ENCODE measurements at places on chromosomes 6 and 20.

GRCh38 chr20:11850901-11851300, 66.8 kb upstream of the BTBD3 start:
- peak; percentile 87 for DNase-seq

GRCh38 chr6:170284126-170284773, 6.6 kb downstream of the DLL1 start:
- no peak for DNase-seq

- no peak for DNase-seq
These were observed 26.4 kb upstream of the MROH8 start for GRCh38 chr20:37205794-37206193.

DNA sequence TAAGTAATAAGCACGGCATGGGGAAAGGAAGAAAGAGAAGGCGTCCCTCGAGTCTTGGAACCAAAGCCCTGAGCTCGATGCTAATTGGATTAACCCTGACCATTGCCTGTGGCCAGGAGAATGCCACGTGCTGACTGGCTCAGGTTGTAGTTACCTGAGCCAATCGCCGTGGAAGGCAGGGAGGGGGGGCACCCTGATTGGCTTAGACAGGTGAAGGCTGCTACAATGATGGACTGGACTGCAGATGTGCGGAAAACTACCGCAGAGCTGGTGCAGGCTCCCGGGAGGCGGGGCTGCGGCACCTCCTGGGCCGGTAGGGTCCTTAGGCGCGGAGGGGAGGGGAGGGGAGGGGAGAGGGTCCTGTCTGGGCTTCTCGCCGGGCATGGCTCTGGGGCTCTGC, 121.3 kb downstream of the TFAP2C start:
- DNase-seq = no peak

DNA sequence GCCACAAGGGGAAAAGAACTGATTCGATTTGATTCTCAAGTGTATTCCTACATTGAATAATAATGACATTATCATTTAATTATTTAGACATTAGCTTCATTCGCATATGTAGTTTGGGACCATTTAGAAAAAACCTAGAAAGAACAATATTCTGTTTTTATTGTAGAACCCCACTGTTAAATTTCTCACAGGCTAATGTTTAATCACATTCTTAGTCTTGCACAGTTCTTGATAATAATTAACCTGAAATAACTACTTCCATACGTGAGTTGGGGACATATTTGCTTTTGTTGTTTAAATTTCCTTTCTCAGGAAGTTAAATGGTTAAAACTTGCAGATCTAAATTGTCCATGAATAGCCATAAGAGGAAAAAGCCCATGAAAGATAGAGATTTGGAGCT, 275.2 kb downstream of the TFAP2B start:
- DNase-seq = no peak

- no peak for DNase-seq
These were observed 26.8 kb downstream of the JAG1 start for GRCh38 chr20:10646886-10647420.

DNA sequence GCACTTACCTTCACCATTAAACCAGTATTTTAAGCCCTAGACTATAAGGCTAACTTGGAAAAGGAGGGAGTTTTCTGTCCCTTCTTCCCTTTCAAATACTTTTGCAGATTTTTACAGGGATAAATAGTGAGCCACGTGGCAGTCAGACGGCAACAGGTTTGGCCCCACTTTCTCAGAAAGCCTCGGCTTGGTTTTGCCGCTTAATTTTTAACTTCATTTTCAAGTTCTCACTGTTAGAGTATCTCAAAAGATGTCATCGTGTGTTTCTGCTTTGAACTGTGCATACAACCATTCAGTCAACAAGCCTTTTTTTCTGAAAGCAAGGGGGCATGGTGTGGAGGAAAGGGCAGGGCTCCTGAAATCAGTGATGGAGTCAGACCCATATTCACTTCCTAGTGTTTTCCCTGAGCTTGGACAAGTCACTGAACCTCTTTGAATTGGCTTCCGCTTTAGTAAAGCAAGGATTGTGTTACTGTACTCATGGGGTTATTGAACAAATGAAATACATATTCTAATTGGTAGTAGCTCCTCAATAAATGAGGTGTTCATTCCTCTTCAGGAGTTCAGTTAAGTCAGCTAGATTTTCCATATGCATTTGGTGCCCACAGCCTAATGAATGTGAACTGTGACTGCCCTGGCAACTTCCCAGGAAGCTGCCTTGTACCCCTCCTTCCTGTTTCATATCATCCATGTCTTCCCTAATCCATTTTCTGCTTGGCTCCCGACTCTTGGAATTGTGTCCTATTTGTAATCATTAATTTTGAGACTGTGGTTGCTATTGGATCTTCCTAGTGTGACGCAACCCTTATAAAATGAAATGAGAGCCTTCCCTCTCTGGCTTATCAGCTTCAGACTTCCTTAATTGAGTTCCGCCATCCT, at the start of gene SLC17A2:
SLC17A2 (minus strand) TSS at position 160 of the 879 bp plus-strand sequence. CDS start 4,895 bp downstream, outside the sequence.
- no peak for DNase-seq

- DNase-seq = no peak
These were observed 175.5 kb downstream of the ATXN1 start for GRCh38 chr6:16585805-16586204.

DNA sequence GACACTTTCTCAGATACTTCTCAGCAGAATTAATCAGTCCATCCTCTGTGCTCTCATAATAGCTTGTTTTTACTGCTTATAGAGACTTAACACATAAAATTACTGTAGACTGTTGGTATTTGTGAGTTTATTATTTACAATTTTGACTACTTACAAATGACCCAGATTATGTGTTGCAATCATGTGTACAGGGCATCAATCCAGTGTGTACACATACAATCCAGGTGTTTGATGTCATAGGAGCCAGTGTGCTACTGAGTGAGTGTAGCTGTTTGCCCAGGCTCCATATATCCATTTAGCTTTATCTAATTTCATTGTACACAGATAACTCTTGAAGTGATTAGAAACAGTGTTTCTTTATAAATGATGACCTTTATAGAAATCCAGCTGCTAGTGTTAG, 31.3 kb downstream of the TRMT11 start:
- DNase-seq = no peak

DNA sequence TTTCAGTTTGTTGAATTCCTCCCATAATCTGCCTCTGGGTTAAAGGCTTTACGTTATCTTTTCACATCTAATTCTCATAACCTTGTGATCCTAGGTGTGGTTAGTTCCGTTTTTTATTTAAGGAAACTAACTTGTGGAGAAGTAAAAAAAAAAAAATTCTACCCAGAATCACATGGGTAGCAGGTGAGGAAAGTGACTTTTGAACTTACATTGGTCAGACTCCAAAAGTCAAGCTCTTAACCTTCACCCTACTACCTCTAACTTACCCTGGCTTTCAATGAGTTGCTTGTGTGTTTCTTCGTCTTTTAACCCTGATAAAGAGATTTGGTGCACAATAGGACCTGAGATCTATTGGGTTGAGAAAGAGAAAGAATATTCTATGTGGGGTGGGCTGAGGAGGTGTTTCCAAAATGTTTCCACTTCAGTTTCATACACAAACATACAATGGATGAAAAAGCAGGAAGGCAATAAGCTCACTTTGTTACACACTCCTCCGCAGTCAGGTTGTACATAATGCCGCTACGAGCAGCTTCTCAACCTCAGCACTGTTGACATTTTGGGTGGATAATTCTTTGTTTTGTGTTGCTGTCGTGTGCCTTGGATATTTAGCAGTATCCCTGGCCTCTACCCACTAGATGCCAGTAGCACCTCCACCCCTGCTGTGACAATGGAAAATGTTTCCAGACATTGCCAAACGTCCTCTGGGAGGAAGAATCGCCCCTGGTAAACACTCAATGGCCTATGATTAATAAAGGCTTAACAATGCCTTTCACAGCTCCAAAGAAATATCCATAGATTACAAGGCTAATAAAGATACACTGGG, 193.0 kb upstream of the ZNF217 start:
- no peak for DNase-seq

DNA sequence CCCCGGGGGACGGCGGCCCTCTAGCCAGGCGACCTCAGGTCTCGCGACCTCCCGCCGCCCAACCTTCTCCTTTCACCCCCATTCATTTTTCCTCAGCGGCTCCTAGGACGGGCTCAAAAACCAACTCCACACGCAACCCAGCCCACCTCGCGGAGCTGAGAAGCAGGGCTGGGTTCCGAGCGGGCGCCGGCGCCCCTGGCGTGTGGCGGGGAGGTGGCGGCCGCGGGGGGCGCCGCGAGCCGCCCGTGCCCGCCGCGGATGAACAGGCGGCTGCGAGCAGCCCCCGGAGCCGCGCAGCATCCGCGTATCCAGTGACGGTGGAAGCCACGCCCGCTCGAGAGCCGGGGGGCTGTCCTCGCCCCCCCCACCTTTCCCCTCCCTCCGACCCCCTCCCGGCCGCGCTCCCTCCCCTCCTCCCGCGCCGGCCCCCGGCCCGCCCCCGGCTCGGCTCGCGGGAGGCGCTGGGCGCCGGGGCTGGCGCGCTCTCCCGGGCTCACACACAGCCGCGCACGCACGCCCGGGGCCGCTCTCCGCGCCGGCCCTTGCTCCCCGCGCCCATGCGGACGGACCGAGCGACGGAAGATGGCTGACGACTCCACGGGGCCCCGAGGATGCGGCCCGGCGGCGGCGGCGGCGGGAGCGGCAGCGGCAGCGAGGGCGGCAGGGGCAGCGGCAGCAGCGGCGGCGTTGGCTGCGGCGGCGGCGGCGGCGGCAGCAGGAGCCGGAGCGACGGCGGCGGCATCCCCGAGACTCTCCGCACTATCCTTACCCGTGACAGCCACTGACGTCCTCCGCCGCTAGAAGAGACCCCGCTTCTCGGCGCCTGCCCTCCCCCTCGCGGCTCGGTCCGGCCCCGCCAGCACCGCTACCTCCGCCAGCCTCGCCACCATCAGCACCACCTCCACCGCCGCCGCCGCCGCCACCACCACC, at the start of gene SOBP:
SOBP (plus strand) TSS at position 482 of the 930 bp plus-strand sequence. CDS start 500 bp downstream, outside the sequence.
- DNase-seq = no peak

DNA sequence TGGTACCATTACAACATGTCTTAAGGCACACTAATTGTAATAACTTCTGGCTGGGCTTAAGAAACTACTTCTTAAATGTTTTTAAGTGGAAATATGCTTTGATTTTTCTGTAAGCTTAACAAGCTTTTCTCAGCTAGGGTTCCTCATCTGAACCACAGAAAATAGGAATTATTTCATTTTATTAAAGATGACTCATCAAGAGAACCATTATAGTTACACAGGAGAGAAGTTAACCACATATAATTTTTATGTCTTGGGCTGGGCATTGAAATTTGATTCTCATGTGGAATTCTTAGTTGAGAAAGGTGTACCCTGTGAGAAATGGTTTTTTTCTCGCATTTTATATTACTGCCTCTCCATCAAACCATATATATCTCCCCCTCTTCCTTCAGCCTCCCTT, 75.1 kb downstream of the QKI start:
- DNase-seq = no peak

GRCh38 chr20:17161673-17162481, 65.0 kb upstream of the PCSK2 start:
- no peak for DNase-seq

DNA sequence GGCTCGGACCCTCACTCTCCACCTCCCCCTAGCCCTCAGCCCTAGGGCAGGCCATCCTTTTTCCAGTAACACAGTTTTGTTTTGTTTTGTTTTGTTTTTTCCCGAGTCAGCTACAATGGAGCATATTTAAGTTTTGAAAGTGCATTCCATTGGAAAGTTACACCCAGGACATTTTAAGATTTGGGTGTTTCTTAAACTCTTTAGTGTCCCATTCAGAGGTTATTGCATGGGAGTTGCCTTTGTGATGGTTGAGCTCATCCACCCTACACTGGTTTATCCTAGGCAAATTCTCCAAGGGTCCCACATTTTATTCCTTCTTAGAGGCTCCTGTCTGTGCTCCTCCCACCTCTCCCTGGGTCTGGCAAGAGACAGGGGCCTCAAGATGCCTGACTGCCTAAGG, 58.9 kb downstream of the THBS2 start:
- no peak for DNase-seq

DNA sequence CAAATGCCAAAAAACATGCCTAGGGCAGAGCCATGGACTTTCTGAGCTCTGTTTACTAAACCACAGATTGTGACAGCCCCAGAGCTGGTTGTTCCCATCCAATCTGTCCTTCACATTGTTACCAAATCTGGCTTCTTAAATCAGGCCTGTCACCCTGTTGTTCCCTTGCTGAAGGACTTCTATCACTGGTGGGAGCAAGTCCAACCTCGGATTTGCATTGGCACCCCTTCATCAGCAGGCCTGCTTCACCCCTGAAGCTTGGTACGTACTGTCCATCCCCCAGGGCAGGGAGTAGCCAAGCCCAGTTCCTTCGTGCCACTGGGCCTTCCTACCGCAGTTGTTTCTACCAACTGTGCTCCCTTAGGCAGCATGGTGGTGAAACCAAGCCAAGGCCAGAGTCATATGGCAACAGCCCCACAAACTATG, 357.3 kb upstream of the JARID2 start:
- DNase-seq = no peak

Measured in keratinocyte (primary cell).